ENCODE measurements at places on chromosomes 11 and 22. TPM values are rescaled to one million over a fixed set of nuclear protein-coding genes. Genes with fewer than 3 reads are reported as not detected.

- H3K4me3 ChIP-seq: no peak overlapping the region
- no peaks in the 10 kb centered on the region for H3K27me3 ChIP-seq
- no peak for DNase-seq
- H3K36me3 ChIP-seq: no peaks in the 10 kb centered on the region
- no peak overlapping the region for H3K27ac ChIP-seq
- H3K4me1 ChIP-seq: peaks cover 6% of the 10 kb centered on the region
Observed at GRCh38 chr11:129694538-129694937, 121.1 kb upstream of the TMEM45B start.

- no peaks in the 10 kb centered on the region for H3K4me1 ChIP-seq
- H3K27ac ChIP-seq: no peak overlapping the region
- no peaks in the 10 kb centered on the region for H3K36me3 ChIP-seq
Observed at GRCh38 chr22:46967445-46968358, 205.3 kb downstream of the TBC1D22A start.

DNA sequence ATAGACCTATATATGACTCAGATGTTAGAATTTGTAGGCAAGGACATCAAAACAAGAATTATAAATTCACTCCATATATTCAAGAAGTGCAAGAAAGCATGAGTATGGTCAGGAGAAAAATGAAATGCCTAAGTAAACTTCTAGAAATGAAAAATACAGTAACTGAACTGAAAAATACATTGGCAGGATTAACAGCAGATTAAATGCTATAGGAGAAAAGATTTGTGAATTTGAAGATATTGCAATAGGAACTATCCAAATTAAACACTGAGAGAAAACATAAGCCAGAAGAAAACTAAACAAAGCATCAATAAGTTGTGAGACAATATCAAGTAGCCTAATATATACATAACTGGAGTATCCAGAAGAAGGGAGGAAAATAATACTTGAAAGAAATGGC is 46.6 kb upstream of the TMEM45B start:
- no peaks in the 10 kb centered on the region for H3K4me1 ChIP-seq
- DNase-seq: no peak
- H3K36me3 ChIP-seq: no peaks in the 10 kb centered on the region
- no peaks in the 10 kb centered on the region for H3K27me3 ChIP-seq

- no peaks in the 10 kb centered on the region for H3K36me3 ChIP-seq
- H3K4me3 ChIP-seq: no peak overlapping the region
- DNase-seq: no peak
- H3K4me1 ChIP-seq: no peaks in the 10 kb centered on the region
- H3K27me3 ChIP-seq: no peaks in the 10 kb centered on the region
Observed at GRCh38 chr11:13841393-13841792, 121.1 kb upstream of the SPON1 start.

- H3K27me3 ChIP-seq: no peaks in the 10 kb centered on the region
- no peak overlapping the region for H3K4me3 ChIP-seq
- H3K27ac ChIP-seq: no peak overlapping the region
- DNase-seq: no peak
Observed at GRCh38 chr22:27985323-27986275, 66.5 kb upstream of the PITPNB start.

Gene IL17REL
- total RNA-seq: 0.82 TPM

Gene USP2
- 3.1 TPM for total RNA-seq

Gene POU2AF1
- 0.18 TPM for total RNA-seq

Gene AP1B1
- total RNA-seq: 48.6 TPM

Gene H19
- total RNA-seq: 1,268 TPM

Gene FAM83F
- 0.05 TPM for total RNA-seq

All from Panc1 (cell line).